ENCODE measurements at places on chromosomes 16 and 17.
A peak's percentile ranks its signal among the peaks of the same experiment; 100 is the strongest.

GRCh38 chr17:59760160-59760559 is 52.7 kb downstream of the VMP1 start:
- no peak for DNase-seq

GRCh38 chr17:55652114-55652823 is 70.4 kb downstream of the TMEM100 start:
- DNase-seq, result no peak

DNA sequence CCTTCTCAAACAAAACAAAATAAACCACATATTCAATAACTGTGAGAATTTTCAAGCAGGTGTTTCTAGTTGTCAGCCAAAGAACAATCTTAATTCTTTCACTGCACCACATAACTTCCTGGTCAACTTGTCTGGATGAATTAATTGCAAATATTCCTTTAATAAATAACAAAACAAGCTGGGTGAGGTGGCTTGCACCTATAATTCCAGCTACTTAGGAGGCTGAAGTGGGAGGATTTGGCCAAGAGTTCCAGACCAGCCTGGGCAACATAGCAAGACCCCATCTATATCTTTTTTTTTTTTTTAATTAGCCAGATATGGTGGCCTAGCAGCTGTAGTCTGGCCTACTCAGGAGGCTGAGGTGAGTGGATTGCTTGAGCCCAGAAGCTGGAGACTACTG is 17.0 kb upstream of the PPM1D start:
- DNase-seq, result no peak

GRCh38 chr16:50293994-50294855 is 27.9 kb downstream of the ADCY7 start:
- DNase-seq, result no peak

GRCh38 chr17:49848019-49848473 is at the start of gene TAC4:
Gene TAC4, minus strand, starts transcription at chr17:49848069. Its CDS starts 52 bp downstream, at chr17:49848017.
- no peak for DNase-seq

GRCh38 chr16:57960826-57961472 is 10.0 kb downstream of the CNGB1 start:
- no peak for DNase-seq

GRCh38 chr16:54165912-54166865 is 120.4 kb downstream of the IRX3 start:
- DNase-seq, result no peak

DNA sequence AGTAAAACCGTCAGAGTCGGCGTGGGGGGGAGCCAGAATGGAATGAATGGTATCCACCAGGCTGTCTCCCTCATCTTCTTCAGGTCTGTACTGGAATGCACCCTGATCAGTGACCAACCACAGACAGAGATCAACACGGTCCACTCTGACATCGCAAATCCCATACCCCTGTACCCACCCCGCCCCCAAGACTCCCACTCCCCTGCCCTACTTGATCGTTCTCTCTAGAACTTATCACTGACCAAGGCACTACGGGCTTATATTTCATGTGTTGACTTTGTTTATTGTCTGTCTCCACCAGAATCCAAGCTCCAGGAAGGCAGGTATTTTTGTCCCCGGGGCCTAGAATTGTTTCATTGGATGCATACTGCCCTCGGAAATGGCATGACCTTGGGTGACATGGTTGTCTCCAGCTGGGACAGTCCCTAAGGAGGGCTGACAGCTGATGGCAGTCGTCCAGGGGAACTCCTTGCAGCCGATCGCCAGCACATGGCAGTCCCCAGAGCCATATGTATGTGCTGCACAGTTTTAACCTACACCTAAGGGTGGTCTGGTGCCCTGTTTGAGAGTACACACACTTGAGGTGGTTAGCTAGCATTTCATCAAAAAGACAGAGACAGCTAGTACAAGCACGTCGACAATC is 526 bp upstream of the MFSD6L start:
- no peak for DNase-seq

- no peak for DNase-seq
Measured at GRCh38 chr16:89365996-89366395, 124.4 kb downstream of the ANKRD11 start.

DNA sequence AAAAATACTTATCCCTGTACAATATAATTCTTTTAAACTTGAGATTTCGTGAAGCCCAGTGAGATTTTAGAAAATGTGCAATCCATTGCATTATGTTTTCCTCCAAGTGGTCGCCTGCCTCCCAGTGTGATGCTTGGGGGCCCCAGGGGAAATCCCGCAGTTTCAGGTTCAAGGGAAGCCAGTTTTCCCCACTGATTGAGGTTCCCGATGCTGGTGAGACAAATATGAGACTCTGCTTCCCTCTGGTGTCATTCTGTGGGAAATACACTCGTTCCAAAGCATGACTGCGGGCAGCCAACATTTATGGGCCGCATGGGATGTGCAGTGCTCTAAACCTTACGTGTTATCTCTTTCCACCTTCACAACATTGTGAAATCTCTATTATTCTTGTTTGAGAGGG is 200.8 kb downstream of the PRKCB start:
- peak; percentile 50 for DNase-seq

GRCh38 chr16:2005646-2006045 is 4.0 kb downstream of the ZNF598 start:
- no peak for DNase-seq

GRCh38 chr16:68272507-68273209 is 8.3 kb downstream of the SLC7A6 start:
- DNase-seq, result no peak

GRCh38 chr17:66461343-66461995 is 159.1 kb downstream of the PRKCA start:
- DNase-seq, result no peak

DNA sequence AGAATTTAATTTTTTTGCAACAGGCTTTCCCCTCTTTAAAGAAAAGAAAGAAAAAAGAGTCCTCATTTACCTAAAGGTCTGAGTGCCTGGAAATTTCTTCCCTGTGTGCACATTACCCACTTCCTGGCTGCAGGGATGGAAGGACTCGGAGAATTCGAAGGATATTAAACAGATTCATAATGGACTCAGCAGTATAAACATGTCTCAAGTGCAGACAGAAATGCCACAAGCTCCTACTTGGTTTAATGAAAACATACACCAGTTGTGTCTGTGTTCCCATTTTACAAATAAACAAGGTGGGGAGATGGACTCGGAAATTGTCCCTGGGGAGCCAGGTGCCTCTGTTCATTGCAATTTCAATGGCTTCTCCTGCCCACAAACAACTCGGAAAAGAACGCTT is 47.2 kb downstream of the MEOX1 start:
- DNase-seq, result no peak

All from mesothelial cell of epicardium (in vitro differentiated cells).